ENCODE measurements at places on chromosomes 2 and 18.
A peak's percentile ranks its signal among the peaks of the same experiment; 100 is the strongest.

GRCh38 chr2:20404950-20405349 is 41.9 kb upstream of the RHOB start:
- no peak for DNase-seq

DNA sequence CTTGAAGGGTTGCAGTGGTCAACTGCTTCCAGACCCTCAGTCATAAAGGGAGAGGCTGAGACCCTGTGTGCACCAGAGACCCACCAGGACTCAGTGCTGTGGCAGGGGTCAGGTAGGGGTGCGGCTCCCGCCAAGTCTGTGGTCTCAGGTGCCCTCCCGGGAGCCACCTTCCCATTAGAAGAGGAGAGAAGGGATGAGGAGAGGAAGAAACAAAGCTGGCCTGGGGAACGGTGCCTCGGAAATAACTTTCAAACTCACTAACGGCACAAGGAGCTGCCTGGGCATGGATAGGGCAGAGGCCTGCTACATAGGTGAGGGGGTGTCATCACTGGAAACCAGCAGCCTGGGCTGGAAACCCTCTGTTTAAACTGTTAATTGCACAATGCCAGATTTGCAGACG is 84.9 kb downstream of the TPO start:
- no peak for DNase-seq

GRCh38 chr2:228374741-228375140 is 193.3 kb upstream of the SPHKAP start:
- no peak for DNase-seq

DNA sequence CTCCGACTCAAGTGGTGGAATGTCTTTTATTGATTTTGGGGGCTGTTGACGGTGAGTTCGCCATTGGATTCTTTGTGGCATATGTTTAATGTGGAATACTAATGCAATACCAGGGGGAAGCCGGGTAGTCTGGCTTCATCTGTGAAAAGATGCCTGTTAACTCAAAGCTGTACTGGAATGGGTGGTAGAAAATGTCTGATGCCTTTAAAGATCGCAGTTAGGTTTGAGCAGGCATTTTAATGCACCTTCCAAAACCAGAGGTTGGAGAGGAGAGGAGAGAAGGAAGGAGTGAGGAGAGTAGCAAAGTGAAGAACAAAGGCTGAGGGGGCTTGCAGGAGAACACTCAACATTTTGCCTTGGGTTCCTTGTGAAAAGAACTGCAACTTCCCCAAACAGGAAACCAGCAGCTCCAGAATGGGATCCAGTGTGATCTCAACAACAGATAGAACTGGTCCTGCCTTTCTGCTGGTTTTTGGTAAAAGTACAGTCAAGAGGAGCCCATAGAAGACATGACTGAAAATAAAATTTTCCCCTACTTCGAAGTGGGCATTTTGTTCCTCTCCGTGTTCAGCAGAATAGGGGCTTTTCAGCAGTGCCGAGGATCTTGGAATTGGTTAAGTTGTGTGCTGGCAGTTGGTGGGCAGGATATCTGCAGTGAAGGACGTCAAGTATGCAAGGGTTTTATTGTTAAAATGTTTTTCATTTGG is 1.5 kb downstream of the ZNF532 start:
- DNase-seq, result no peak

DNA sequence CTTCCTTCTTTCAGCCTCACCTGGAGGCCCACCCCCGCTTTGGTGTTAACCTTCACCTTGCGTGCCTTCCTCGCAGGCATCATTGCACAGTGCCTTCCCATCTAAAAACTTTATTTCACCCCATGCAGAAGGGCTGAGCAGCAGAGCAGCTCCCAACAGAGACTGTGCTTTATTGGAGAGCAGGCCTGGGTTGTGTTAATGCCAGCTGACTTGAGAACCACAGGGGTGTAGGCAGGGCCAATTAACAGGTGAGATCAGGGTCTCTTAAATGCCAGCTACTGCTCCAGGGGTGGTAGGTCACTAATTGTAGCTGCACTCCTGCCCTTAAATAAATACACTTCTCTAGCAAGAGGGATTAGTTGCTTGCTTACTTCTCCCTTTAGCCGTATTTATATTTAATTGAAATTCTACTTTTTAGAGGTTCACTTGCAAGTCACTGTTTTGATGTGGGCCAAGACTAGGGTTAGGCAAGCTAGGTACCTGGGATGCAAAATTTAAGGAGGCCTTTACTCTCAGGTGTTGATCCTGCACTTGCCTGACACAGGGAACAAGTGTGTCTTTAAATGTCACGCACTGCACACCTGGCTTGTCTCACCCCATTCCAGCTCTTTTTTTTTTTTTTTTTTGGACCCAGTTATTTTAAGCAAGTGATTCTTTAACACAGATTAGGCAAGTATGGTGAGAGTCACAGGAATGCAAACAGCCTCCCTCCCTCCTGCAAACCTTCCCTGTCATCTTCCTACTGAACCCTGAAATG is 54.5 kb downstream of the LYPD1 start:
- DNase-seq, result no peak

DNA sequence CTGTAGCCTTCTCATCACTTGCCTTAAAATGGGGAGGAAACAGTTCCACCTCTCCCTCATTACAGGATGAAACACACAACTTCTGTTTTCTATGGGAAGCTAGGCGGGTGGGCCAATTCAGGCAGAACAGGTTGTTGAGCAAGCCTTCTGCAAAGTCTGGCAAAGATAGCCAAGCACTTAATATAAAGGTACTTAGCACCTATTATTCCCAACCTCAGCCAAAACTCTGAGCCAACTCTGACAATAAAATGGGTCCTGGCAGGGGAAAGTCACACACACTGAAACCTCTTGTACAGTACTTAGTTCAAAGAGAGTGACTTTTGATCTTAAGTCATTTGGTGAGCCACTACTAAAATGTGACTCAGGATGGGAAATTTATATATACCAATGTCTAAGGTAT is 15.8 kb upstream of the SOCS6 start:
- DNase-seq, result no peak

DNA sequence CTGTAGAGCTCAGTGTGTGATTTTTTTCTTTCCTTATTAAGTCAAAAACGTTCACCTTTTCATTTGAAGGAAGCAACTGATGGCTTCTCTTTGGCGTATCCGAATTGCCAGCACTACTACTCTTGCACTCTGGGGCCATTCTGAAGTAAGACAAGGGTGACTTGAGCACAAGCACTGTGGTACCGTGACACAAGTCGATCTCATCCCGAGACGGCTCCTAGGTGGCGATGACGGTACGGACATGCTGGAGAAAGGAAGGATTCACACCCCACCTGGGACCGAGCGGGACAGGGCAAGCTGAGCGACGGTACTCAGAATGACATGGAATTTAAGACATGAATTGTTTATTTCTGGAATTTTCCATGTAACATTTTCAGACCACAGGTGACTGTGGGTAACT is 36.8 kb upstream of the LDLRAD4 start:
- DNase-seq, result no peak

- no peak for DNase-seq
These were observed 331.7 kb upstream of the DCC start for GRCh38 chr18:52008330-52008729.

- no peak for DNase-seq
These were observed 248.7 kb upstream of the ATP5MC3 start for GRCh38 chr2:175430236-175430635.

- no peak for DNase-seq
These were observed 15.9 kb upstream of the TXNDC2 start for GRCh38 chr18:9869715-9870430.

DNA sequence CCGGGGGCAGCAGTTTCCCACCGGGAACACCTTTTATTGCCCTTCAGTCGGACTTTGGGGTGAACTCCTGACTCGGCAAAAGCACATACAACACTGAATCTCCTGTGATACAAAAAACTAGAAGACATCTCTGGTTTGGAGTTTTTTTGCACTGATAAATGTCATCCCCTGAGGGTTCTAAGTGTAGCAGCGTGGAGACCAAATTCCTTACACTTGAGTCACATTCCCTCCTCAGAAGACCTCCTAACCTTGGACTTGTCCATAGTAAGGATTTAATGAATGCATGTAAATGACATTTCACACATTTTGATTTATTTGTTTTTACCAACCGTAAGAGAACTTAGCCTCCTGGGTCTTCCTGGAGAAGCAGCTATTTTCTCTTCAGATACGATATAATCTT is 54.0 kb upstream of the GPR45 start:
- no peak for DNase-seq

DNA sequence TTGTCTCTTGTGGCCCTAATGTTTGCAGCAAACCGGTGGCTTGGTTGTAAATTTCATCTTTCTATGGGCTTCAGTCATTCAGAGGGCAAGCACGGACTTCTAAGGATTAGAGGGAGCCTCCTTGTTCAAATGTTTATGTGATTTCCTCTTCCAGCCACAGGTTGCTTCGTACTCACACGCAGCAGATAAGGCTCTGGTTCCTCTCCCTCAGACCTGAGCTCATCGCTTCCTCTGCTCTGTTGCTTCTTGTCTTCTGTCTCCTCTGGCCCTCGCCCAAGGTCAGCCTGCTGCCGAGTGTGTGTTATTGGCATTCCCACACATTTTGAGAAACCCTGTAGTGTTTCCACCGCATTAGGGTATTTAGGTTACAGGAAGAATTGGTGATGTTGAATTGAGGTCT is 44.0 kb downstream of the MYL12B start:
- DNase-seq, result no peak

DNA sequence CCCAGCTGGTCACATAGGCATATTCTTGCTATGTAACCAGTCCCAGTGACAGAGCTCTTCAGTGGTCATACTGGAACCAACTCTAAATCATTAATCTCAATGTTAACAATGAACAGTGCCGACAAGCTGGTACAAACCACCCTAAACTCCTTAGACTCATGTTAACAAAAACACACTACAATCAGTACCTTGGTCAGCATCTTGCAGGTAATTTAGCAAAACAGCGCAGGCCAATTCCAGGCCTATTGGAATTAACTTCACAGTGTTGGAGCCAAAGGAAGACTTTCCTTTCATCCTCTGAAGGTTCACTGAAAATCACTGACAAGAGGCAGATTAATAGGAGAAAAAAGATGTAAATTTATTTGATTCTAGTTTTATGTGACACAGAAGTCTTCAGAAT is 396.4 kb downstream of the PIK3C3 start:
- DNase-seq, result no peak

GRCh38 chr2:224969633-224970260 is 72.5 kb downstream of the DOCK10 start:
- no peak for DNase-seq

- DNase-seq, result no peak
These were observed 240.2 kb downstream of the TGIF1 start for GRCh38 chr18:3689986-3690763.

- DNase-seq, result no peak
These were observed 20.2 kb upstream of the ACVR2A start for GRCh38 chr2:147824620-147825019.

GRCh38 chr18:22504251-22505030 is 86.7 kb upstream of the CTAGE1 start:
- DNase-seq, result no peak

DNA sequence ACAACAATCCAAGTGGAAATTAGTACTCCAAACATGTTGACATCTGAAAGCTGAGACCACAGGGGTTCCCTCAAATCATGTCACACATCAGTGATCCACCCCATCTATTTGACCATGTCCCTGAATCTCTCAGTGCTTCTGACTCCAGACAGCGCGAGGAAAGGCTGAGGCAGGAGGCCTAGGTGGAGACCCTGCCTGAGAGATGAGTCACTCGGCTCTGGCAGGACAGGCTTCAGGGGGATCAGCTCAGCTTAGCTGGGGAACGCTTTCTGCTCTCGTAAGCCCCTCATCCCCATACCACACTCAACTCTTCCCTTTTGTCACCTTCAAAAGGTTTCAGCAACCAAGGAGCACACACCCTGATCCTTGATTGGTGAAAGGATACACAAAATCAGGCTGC is 5.8 kb upstream of the FAM228A start:
- no peak for DNase-seq

DNA sequence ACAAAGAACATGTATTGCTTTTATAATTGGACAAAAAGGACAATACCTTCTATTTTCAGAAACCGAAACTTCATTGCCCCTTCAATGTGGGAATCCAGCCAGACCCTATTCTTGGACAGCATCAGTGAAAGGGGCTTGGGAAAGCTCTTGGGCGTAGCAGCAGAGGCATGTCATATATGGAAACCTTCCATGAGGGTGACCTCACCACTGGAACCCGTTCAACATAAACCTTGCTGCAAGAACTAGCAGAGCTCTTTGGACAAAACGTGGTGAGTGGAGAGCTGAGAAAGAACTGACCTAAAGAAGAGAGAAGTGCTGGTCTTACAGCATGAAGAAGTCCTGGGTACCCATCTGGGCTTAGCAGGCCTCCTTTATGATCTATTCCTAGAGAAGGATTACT is 22.7 kb upstream of the ACTG2 start:
- peak; percentile 72 for DNase-seq

- no peak for DNase-seq
These were observed 404.3 kb downstream of the ZNF521 start for GRCh38 chr18:24947521-24948305.

DNA sequence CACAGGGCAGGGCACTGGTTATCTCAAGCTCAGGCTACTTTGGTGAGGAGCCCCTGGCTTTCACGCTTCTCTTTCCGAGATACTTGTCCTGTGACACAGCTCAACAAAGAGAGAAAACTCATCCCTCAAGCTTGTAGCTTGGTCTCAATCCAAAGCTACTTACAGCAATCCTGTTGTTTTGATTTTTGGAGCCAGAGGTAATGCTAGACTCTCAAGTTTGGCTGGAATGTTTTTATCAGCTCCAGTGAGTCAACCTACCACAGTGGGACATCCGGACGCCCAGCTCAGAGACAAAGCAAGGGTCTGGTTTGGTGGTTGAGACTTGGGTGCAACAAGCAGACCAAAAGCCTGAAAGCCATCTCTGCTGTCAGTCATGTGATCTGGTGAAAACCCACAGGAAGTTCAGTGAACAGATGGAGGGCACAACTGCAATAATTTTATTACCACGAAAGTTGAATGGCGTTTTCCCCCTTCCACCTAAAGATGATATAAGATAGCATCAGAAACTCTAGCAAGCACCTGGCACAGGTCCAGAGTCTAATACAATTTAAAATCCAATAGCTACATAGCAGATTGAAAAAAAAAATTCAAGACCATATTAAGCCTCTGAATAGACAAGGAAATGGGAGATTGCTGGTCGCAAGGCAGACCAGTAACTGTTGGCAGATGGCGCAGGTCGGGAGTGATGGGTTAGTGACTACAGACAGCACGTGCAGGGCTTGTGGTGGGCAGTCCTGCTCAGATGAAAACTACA is 102.3 kb upstream of the SMAD7 start:
- peak; percentile 64 for DNase-seq

DNA sequence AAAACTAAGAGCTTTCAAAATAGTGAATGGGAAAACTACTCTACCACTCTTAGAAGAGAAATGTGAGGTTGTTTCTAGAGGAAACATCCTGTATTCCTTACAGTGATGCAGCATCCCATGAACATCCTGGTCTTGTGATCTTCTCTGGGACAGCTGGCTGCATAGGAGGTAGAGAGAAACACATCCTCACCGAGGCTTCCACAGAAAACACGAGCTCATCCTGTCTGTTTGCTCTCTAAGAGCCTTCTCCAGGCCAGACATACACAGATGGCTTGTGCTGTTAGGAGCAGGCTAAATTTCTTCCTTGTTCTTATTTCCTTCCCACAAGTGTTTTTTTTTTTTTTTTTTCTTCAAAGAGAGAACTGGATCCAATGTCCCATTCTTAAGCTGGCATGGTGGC is 14.7 kb upstream of the FZD7 start:
- no peak for DNase-seq

All from AG09319 (cell line).